ENCODE measurements at places on chromosomes 5 and 9. TPM values are rescaled to one million over a fixed set of nuclear protein-coding genes. Genes with fewer than 3 reads are reported as not detected.

The CENPK gene
- total RNA-seq: 1.6 TPM

The ACSL6 gene
- total RNA-seq: 103 TPM

GRCh38 chr5:527646-528628, 3.7 kb upstream of the SLC9A3 start:
- no peak for DNase-seq

DNA sequence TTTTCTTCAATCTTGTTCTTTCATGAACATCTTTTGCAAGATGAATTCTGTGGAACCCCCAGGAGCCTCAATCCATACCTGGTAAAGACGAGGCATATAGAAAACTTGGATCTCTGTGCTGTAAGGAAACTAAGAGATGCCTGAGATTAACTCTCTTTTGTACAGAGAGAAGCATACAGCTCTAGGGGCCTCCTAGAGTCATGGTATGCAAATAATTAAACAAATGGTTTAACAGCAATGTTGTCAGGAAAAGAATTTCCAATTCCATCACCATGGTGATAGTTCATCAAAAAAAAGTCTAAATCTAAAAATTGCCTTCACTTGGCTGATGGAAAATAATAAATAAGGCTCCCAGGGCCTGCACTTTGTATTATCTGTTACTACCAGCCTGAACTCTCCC, 275.4 kb downstream of the SLIT3 start:
- DNase-seq: no peak

Data from dorsolateral prefrontal cortex (tissue), 122 donors.